ENCODE measurements at places on chromosomes 2 and 18. TPM values are rescaled to one million over a fixed set of nuclear protein-coding genes. Genes with fewer than 3 reads are reported as not detected.

AKAIN1 gene
- total RNA-seq: not detected

DNA sequence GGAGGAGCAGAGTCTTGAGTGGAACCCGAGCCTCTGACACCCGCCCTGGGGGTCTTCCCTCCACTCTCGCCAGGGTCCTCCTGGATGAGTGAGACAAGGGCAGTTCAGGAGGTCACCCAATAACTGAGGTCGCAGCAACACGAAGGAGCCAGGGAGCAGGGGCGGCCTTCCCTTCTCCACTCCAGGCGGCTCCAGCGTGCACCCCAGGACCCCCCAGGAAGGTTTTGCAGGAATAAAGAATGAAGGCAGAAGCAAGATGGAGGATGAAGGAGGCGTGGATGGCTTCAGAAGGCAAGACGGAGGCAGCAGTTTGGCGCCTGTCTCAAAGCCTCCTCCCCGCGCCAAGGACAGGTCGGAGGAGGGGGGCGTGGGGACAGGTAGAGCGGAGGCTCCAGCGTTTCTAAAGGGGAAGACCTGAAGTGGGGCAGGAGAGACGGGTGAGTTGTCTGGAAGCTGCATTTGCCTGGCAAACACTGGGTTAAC lies 579 bp upstream of the ITM2C start:
- ATAC-seq: no peak

UGT1A1 gene
- 1.6 TPM for total RNA-seq

ALPG gene
- 0.46 TPM for total RNA-seq

DNA sequence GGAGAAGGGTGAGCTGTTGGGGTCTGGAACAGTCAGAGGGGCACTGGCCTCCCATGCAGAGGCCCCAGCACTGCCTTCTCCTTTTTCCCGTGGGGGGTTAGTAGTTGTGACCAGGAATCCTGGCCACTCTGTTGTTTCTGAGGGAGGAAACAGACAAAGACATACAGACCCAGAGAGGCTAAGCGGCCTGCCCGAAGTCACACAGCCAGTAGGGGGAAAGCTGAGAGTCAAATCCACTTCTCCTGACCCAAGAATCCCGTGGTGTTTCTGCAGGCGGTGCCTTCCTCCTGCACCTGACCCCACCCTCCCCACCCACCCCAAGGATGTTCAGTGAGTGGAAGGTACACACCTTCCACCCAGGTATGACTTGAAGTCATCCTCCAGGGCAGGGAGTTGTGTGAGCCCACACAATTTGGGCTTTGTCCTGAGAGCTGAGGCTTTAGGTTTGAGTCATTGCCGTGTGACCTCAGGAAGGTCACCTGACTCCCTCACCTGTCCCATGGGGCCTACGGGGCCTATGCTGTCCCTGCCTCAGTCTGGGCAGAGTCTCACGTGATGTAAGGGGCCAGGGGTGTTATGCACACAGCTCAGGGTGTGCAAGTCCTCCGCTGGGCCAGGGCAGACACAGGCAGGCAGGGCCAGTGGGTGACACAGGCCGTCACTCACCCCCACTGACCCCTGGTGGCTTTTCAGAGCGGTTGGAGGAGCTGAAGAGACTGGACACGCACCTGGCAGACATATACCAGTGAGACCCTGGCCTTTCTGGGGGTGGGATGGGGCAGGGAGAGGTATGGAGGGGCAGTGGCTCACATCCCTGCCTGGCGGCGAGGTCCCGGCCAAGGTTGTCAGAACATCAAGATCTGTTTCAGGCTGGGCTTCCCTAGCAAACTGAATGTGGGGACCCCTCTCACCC lies 5.0 kb downstream of the NT5DC4 start:
- ATAC-seq: no peak

DNA sequence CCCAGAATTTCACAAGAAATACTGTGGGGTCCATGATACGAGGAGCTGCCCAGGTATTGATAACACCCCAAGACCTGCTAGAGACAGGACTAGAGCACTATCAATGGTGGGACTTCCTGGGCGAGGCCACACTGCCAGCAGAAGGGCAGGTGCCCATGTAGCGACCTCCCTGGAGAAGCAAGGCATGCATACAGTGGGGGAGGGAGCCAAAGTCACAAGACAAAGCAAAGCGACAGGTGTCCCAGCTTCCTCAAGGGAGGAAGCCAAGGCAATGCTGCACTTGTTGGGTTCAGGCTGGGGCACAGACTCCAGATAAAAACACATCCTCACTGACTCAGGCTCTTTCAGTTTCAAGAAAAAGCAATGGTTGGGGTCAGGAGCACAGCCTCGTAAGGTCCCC lies 7.5 kb downstream of the CD207 start:
- no peak for ATAC-seq

GRCh38 chr2:28895189-28895893 lies 874 bp downstream of the WDR43 start:
- ATAC-seq: peak; percentile 35

GRCh38 chr2:35035883-35036282 lies 1319.7 kb upstream of the CRIM1 start:
- ATAC-seq: no peak

SCN7A gene
- total RNA-seq: not detected

DNA sequence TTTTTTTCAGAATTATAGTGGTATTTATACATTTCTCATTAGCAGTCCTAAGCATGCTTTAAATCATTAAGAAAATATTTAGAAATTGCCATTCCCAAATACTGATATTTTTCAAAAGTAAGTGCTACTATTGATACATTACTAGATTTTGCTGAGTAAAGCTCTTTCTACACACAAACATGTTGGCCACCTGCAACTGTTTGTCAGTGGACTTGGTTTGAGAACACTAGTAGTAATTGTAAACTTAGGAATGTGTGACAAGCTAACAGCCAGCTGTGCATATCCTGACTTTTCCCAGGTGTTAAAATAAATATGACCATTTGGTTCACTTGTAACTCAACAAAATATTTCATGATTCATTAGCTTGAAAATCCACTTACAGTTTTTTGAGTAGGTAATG lies 103.1 kb downstream of the MSTN start:
- ATAC-seq: no peak

GRCh38 chr2:38712871-38713270 lies 38.3 kb downstream of the SRSF7 start:
- ATAC-seq: no peak

DNA sequence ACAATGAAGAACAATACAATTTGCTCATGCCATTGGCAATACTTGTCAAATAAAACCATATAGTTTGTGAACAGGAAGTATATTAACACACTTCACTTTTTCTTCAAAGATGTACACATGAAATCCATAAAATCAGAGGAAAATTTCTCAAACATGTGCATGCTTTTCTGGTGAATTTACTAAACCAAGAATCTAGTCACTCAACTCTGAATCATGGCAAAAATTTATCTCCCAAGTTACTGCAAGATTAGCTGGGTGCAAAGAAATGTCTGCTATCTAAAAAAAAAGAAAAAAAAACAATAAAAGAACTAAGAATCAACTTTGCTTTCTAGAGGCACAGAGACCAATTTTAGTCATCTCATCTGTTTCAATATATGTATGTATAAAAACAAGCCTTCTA lies 419.2 kb downstream of the NR4A2 start:
- no peak for ATAC-seq

XPO1 gene
- 121 TPM for total RNA-seq

GNLY gene
- total RNA-seq: not detected

MARCO gene
- total RNA-seq: not detected

DNA sequence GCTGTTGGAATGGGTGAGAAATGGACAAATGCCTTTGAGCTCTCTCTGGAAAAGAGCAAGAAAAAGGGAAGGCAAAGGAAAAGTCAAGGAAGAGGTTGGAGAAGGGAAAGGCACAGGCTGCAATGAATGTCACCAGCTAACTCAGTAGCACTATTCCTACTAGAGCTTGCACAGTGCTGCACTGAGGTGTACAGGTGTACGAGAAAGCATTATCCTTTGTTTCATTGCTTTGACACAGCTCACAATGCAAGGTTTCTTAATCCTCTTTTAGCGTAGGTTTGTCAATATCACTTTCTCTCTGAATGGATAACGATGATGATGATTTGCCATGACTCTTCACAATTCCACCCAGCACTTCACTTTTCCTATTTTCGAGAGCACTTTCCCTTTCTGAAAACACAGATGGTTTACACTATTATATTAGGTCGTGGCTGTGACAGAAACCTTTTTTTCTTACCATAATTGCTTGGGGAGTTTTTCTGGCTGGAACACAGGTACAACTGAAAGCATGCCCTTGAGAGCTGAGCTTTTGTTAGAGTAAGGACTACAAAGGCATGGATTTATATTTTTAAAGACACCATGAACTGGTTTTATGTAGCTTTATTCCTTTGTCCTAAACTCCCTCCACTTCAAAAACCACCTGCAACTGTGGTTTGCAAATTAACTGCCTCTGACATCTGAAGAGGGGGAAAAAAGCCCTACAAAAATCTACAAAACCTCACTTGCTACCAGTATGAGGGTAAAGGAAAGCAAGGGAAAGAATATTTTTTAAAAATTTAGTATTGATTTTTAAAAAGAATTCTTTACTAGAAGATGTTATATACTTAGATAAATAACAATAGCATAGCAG lies 265.5 kb downstream of the TGIF1 start:
- ATAC-seq: no peak

GRCh38 chr18:42340423-42341009 lies 385.5 kb downstream of the PIK3C3 start:
- no peak for ATAC-seq

KCNG2 gene
- 0.27 TPM for total RNA-seq

GRCh38 chr2:166960702-166961270 lies 72.5 kb downstream of the XIRP2 start:
- peak; percentile 78 for ATAC-seq

TMEM163 gene
- total RNA-seq: 1.3 TPM

TUBA4B gene
- 0.38 TPM for total RNA-seq

NCKAP5 gene
- total RNA-seq: 6.6 TPM

DNA sequence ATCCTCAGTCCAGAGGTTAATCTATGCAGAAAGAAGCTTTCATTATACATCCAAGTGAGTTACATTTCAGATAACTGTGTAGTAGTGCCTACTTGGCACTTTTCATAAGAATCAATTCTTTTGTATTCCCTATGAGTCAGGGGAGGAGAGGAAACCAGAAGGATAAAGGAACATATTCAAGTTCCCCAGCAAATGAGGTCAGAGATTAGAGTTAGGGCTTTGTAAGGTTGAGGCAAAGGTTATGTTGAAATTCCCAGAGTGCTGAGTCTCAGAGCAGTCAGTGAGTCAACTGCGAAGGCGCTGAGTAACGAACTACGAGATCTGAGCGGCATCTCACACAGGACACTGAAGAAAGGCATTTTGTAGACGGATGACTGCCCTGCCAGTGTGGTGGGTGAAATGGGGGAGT lies 25.1 kb upstream of the ME2 start:
- ATAC-seq: no peak

FOXI3 gene
- total RNA-seq: 0.17 TPM

GRCh38 chr18:79062806-79063205 lies 6.4 kb upstream of the ATP9B start:
- ATAC-seq: no peak

DNA sequence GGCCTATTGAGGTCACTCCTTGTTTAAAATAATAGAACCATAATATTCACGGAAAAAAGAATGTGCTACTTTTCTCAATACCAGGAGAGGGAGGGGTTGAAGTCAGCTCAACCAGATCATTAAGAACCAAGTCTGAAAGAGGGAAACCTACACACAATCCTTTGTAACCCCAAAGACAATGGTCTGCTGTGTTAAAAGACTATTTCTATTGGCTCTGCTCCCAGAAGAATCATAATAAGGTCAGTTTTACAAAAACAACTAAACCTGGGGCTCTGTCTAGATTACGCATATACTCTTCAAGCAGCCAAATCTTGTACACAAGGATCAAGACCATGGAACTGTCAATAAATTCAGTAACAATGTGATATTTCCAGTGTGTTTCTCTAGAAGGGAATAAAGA lies 177.2 kb upstream of the CRIM1 start:
- no peak for ATAC-seq

NR4A2 gene
- total RNA-seq: 0.11 TPM
